ENCODE measurements at places on chromosomes 7 and 10.
A peak's percentile ranks its signal among the peaks of the same experiment; 100 is the strongest.

DNA sequence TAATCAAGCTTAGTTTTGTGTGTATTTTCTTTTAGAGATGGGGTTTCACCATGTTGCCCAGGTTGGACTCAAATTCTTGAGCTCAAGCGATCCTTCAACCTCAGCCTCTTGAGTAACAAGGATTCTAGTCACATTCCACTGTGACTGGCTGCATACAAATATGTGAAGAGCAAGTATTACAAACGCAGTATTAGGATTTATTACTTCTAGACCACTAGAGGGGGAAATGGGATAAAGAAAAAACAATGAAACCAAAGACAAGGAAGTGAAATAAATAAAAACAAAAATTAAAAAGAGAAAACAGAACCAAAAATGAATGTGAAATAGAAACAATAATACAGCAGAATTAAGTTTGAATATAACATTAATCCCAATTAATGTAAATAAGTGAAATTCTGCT is 308.7 kb downstream of the ANKRD30A start:
- peak; percentile 0 for DNase-seq

DNA sequence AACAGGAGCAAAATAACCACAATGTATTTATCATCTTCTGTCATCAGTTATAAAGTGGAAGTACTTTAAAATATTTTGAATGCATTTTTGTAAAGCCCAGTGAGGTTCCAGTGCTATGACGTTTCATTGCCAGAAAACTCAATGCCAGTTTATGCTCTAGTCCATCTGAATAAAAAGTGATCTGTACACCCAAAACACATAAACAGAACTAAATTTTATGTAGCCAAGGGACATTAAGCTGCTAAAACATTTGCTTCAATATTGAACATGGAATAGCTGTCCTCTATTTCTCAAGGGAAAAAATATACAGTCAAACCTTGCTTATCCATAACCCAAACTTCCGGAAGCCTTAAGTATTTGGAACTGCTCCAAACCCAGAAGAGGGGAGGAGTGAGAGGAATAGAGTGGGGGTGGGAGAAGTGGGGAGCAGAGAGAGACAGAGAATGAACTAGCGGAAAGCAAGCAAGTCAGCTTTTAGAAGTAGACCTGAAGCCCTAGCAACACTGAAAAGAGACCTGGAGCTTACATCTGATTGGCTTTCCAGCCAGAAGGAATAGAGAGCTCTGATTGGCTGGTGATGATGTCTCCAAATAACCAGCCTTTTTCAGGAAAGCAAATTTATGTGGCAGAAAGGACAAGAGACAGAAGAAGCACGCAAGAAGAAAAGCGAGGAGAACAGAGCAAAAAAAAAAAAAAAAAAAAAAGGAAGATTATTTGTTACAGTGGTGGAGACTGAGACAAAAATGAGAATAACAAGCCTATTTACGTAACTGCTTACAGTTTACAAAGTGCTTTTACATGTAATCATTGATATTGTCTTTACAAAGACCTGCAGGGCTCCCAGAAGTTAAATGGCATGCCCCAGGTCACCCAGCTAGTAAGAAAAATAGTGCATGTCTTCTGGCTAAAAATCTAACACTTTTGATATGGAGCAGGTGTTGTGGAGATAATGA is 196.0 kb downstream of the RNLS start:
- DNase-seq = no peak

DNA sequence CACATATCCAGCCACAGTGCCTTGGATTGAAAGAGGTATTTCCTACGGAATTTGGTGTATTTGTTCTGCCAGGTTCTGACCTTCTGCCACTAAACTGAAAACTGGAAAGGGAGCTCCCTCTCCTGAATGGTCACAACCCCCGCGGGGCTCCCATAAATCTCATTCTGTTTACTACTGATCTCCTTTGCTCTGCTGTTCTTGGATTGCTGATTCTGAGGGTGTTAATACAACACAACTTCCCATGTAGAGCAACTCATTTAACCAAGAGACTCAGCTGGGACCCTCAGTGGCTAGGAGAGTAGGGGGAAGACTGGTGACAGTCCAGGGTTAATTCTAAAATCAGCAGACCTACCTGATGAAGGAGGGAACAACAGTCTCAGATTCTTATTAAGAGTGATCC is 662.9 kb downstream of the INHBA start:
- DNase-seq = no peak

DNA sequence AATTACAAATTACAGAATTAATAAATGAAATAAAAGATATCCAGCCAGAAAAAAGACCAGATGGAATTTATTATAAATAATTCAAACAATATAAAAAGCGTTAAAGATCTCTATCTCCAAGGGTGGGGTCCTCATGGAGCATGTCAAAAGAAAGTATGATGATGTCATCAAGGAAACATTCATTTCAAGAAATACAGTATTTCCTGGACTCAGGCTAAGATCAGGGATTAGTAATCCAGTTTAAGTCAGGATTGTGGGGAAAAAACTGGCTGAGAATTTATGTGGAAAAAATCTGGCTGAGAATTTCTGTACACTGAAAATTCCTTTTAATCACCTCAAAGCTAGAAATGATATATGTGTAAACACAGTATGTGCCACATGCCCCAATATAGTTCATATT is 1075.3 kb downstream of the XPNPEP1 start:
- no peak for DNase-seq

GRCh38 chr10:100319707-100320402 is 10.2 kb downstream of the PKD2L1 start:
- DNase-seq = no peak

DNA sequence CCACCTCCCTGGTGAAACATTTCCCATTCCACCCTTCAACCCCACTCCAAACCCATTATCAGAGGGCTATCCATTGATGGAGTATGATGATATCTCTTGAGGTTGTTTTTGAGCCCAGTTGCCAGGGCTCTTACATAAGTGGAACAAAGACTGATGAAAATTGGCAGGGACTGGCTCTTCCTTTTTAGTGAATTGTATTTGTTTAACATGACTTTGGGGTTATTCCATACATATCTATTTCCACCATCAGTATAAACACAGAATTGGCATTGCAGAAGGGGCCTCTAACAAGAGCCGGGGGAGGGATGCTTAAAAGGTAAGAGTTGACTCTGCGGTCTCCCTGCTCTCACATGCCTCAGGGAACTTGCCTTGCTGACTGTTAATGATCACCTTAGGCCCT is 28.9 kb downstream of the FZD1 start:
- DNase-seq = no peak

DNA sequence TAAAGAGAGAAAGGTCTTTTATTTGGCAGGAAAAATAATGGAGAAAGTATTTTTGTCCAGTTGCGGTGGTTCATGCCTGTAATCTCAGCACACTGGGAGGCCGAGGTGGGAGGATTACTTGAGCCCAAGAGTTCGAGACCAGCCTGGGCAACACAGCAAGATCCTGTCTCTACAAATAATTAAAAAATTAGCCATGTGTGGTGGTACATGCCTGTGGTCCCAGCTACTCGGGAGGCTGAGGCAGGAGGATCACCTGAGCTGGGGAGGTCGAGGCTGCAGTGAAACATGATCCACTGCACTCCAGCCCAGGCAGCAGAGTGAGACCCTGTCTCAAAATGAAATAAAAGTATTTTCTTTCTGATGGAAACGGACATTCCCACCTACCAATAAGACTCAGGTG is 77.8 kb upstream of the MKRN1 start:
- DNase-seq = no peak

- no peak for DNase-seq
Measured at GRCh38 chr7:17611611-17612010, 313.2 kb downstream of the AHR start.

DNA sequence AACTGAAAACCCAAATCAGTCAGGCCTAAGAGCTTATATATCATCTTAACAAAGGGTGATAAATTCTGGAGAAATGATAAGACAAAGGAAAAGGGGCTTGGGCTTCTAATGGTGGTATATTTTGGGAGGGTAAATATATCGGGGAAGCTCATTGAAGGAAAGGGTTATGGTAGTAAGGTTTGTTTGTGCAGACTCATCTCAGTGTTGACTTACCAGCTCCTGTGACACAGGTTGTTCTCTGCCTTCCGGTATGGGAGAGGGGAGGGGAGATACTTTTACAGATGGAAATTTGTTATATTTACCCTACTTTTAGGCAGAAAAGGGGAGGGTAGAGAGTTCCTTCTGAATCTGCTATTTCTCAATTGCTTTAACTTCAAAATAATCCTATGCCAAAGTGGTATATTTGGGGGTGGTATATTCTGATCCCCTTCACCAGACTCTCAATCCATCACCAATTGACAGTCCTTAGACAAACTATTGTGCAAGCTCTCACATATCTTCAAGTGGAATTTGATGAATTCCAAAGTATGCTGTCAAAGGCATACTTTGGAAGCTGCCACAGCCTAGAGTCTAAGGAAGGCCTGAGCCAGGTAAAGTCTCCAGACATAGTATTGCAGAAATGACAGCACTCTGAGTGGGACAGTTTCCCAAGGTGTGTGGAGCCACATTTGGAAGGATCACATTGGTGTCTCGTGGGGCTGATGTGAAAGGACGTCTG is 13.3 kb upstream of the PAPSS2 start:
- no peak for DNase-seq

GRCh38 chr7:36755484-36755883 is 31.2 kb upstream of the AOAH start:
- DNase-seq = no peak

GRCh38 chr7:114468844-114469243 is 54.2 kb downstream of the FOXP2 start:
- no peak for DNase-seq

GRCh38 chr10:45418849-45419675 is 45.0 kb downstream of the ALOX5 start:
- no peak for DNase-seq

GRCh38 chr10:78614267-78614666 is 454.5 kb upstream of the ZMIZ1 start:
- no peak for DNase-seq

DNA sequence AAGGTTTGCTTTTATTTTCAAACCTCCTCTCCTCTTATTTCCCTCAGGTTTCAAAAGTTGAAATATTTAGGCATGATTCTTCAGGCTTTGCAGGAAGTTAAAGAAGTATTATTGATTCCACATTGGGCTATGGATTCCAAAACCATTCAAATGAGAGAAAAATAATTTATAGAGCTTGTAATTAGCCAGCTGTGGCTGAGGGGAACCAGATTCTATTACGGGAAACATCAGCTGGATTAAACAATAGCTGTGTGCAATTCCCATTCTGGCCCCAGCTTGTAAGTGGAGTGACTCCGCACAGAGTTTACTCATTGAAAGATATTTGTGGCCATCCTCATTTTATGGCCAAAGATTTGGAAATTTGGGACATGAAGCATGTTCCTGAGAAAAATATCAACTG is 77.0 kb upstream of the PHYHIPL start:
- DNase-seq = no peak

GRCh38 chr10:122143238-122143841 is 127.8 kb upstream of the BTBD16 start:
- no peak for DNase-seq

- DNase-seq = no peak
Measured at GRCh38 chr10:132580143-132580542, 42.6 kb downstream of the INPP5A start.

- peak; percentile 27 for DNase-seq
Measured at GRCh38 chr10:60032723-60033122, 126.4 kb upstream of the CCDC6 start.

GRCh38 chr7:142583446-142583845 is 165.8 kb upstream of the PRSS1 start:
- DNase-seq = peak; percentile 41

DNA sequence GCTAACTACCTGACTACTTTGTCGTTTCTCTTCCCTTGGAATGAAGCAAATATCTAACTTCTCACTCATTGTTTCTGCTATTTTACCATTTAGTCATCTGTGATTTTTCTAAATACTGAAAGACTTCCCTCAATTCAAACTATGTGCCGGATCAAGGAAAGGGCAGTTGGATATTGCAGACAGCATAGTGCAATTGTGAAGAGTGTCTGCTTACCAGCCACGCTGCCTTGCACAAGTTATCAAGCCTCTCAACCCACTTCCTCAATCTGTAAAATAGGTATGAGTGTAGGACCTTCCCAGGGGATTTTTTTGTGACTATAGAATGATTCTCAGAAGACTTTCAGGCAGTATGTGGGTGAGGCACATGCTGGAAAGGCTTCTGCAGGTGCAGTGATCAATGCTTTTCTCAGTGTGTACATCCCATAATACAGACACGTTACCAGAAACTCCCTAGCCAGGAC is 54.3 kb downstream of the EGFR start:
- DNase-seq = no peak

GRCh38 chr7:143909863-143910262 is 7.9 kb upstream of the TCAF1 start:
- DNase-seq = peak; percentile 8

DNA sequence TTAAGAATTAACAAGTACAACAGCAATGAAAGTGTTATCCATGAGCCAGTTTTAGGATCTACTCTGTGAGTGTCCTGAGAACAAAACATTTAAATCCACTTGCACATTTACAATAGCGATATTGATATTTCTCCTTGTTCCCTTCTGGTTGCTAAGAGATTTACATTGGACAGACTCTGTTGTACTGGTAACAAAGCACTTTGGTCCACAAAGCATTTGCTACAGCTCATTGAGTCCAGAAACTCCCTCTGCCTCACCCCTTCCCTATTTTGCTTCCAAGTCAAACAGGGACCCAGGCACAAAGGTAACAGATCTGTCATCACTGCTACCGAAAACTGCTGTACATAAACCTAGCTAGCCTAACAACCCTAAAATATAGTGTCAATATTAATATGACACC is 2.1 kb downstream of the ANK3 start:
- no peak for DNase-seq

DNA sequence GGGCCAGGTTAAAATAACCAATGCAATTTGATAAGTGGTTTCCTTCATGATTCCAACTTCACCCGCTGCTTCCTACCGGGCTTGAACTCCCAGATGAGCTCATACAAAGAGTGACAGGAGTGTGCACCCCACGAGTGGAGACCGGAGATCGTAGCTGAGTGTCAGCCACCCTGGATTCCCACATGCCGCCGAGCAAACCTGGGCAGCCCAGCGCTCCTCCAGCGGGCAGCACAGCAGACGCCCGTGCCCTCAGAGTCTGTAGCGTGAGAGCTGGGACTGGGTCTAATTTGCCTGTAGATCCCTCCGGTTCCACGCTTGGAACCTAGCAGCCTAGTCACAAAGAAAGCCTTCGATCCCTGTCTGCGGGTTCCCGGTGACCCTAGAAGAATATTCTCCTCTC is 476.1 kb upstream of the MGMT start:
- DNase-seq = no peak

DNA sequence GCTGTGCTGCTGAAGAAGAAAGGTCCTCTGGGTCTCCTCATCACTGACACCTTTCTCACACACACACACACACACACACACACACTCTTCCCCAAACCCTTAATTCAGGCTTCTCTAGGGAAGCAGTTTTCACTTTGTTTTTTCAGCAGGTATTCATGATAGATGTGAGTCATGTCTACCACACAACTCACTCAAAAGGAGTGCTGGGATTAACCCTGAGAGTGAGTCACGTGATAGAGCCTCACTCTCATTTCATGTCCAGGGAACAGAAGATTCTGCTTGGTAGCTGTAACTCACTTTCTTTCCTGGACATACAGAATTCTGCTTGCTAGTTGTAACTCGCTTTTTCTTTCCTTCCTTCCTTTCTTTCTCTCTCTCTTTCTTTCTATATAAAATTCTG is 45.4 kb downstream of the VIM start:
- peak; percentile 40 for DNase-seq

- no peak for DNase-seq
Measured at GRCh38 chr10:12588091-12588860, 238.9 kb downstream of the CAMK1D start.

- DNase-seq = no peak
Measured at GRCh38 chr10:119477444-119477843, 65.1 kb downstream of the RGS10 start.

- DNase-seq = peak; percentile 32
Measured at GRCh38 chr10:24333736-24334135, 124.8 kb downstream of the KIAA1217 start.

GRCh38 chr10:112593023-112593422 is 146.0 kb downstream of the VTI1A start:
- no peak for DNase-seq
